ENCODE measurements at places on chromosomes 11 and 22. TPM values are rescaled to one million over a fixed set of nuclear protein-coding genes. Genes with fewer than 3 reads are reported as not detected.

- peak; percentile 91 for ATAC-seq
Observed at GRCh38 chr11:95680169-95680929, 109.2 kb downstream of the FAM76B start.

DNA sequence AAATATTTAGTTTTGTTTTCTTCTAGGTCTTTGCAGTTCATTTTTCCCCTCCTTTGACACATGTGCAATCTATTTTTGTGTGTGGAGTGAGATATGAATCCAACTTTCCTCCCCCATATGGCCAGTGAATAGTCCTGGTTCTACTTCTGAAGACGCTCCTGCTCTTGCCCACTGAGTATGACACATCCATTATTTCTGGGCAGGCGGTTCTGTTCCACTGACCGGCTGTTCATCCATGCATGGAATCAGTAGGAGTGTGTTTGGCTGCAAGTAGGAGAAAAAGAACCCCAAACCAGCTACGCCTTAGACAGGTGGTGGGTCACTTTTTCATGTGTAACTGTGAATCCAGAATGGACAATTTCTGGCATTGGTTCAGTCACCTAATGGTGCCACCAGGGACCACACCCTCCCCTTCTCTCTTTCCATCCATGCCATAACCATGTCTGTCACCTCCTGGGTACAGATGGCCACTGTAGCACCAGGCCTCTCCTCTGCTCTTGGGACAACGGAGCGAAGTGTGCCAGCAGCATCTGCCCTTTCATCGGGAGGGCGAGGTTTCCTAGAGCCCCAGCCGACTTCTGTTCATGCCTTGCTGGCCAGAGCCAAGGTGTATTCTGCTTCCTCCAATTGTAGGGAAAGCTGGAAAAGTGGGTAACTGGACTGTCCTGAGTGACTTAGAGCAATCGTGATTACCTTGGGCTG lies 67.4 kb upstream of the SLC22A12 start:
- no peak for ATAC-seq

DNA sequence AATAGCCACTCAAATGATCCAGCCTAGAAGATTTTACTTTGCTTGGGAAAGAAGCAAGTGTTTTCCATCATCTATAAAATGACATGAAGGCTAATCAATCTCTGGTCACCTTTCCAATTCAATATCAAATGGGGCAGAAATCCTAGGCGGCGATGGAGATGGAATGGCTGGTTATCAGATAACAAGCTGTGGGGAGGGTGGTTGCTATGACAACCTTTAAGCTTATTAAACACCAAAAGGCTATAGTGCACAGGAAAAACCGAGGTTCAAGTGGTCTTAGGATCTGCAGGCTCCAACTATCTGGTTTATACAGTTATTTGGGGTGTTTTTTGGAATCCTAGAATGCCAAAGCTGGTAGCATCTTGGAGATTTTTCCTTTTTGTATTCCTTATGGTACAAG lies 13.9 kb upstream of the BSX start:
- no peak for ATAC-seq

MYO7A gene
- 4.0 TPM for total RNA-seq

- no peak for ATAC-seq
Observed at GRCh38 chr11:74092425-74092824, 78.4 kb downstream of the C2CD3 start.

- no peak for ATAC-seq
Observed at GRCh38 chr11:93493252-93493897, 49.8 kb downstream of the SMCO4 start.

- no peak for ATAC-seq
Observed at GRCh38 chr22:50691521-50691920, 18.9 kb downstream of the SHANK3 start.

- no peak for ATAC-seq
Observed at GRCh38 chr11:64455456-64456261, 96.7 kb downstream of the RPS6KA4 start.

- peak; percentile 75 for ATAC-seq
Observed at GRCh38 chr11:119474682-119475596, 52.0 kb upstream of the THY1 start.

- ATAC-seq = no peak
Observed at GRCh38 chr11:85712953-85713352, 27.0 kb upstream of the CCDC89 start.
